Left hindlimb (tissue), 1 donor: ENCODE measurements at places on chromosomes 13 and 19.

DNA sequence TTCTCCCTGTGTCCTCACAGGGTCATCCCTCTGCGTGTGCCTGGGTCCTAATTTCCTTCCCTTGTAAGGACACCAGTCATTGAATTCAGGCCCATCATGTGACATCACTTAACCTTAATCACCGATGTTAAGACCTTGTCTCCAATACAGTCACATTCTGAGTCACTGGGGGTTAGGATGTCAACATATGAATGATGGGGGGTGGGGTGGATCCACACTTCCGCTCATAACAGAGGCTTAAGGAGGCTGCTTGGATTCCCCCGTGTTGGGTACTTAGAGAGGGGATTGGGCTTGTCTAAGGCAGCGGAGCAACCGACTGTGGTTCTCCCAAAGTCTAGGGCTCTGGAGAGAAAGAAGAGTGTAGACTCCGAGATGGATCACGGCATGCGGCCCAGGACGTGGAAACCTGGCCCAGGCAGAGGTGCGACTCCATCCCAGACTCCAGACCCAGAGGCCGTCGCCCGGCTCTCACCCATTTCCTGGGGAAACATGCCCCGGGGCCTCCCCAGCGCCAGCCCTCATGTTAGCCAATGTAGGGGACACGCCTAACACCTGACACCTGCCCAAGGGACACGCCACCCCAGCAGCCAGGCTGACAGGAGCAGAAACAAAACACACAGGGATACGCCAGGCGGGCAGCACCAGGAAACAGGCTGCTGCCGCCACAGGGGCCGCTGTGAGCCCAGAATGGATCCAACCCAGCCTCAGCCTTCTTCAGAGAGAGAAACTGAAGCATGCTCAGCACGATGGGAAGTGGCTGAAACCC is 17.1 kb upstream of the IGLON5 start:
- DNase-seq, result no peak

- peak; percentile 80 for DNase-seq
Measured at GRCh38 chr19:16338470-16339360, 14.1 kb downstream of the KLF2 start.

GRCh38 chr13:30194906-30195305 is 112.4 kb downstream of the KATNAL1 start:
- no peak for DNase-seq

GRCh38 chr19:28509079-28509895 is 703.7 kb downstream of the UQCRFS1 start:
- no peak for DNase-seq

GRCh38 chr19:40685563-40685962 is 4.9 kb downstream of the NUMBL start:
- DNase-seq, result no peak

DNA sequence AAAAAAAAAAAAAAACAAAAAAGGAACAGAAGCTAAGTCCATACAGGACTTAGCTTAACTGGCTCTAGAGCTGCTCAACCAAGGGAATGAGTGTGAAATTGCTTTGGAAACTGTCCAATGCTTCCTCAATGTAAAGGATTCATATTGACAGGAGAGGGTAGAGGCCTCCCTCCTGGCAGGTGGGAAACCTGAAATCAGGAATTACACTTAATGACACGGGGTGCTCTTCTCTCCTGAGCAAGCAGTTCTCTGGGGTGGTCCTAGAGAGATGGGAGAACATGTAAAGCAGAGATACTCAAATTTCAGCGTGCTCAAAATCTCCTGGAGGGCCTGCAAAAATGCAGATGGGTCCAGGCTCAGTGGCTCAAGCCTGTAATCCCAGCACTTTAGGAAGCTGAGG is 3.6 kb upstream of the MAG start:
- no peak for DNase-seq

- DNase-seq, result no peak
Measured at GRCh38 chr13:51920786-51921185, 59.0 kb downstream of the CCDC70 start.

DNA sequence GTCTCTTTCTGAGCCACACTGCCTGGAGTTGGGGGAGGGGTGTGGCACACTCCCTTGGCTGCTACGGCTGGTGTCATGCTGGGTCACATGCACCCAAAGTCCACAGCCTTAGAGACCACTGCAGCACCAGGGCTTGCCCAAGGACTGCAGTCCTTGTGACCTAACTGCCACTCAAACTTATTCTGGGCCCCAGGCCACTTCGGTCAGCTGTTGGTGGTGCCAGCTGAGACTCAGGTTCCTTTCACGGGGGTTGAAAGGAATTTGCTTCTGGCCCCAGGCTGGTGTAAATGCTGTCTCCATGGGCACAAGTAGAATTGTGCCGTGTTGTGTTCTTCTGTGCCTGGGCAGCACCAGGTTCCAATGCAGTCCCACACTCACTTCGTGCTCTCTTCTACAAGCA is 9.5 kb upstream of the VN1R1 start:
- no peak for DNase-seq

GRCh38 chr19:5356428-5356827 is 15.8 kb upstream of the PTPRS start:
- no peak for DNase-seq

GRCh38 chr13:25971459-25972145 is 80.2 kb downstream of the SHISA2 start:
- DNase-seq, result no peak

DNA sequence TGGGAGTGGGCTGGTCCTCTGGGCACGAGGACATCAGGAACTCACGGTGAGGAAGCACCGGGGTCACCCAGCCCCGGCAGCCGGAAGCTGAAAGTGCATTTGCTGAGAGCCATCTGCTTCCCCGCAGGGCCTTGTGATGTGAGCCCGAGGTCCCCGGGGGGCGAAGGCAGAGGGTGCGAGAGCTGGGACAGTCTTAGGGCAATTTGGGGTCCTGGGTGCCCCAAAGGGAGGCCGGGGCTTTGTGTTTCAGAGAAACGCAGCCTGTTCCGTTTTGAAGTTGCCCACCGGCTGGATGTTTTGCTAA is 4.8 kb downstream of the F2RL3 start:
- no peak for DNase-seq

GRCh38 chr13:47904241-47904640 is 96.8 kb downstream of the SUCLA2 start:
- DNase-seq, result no peak

GRCh38 chr19:47495478-47496372 is 11.7 kb upstream of the KPTN start:
- no peak for DNase-seq

GRCh38 chr19:18211683-18212082 is 7.8 kb upstream of the RAB3A start:
- DNase-seq, result no peak

DNA sequence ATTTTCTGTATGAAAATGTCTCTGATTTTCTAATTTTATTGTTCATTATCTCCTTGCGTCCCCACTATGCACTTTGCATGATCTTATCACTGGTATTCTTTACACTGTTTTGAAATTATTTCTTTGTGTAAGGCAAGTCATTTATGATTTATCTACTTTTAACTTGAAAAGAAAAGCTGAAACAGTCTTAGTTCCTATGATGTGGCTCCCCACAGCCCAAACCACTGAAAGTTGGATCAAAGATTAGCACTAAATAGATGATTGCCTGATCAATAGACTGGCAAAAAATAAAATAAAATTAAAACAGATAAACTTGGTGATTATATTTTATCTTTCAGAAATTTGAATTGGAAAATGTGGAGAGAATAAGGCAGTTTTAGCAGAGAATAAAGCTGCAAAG is 1101.9 kb downstream of the PCDH9 start:
- DNase-seq, result no peak

DNA sequence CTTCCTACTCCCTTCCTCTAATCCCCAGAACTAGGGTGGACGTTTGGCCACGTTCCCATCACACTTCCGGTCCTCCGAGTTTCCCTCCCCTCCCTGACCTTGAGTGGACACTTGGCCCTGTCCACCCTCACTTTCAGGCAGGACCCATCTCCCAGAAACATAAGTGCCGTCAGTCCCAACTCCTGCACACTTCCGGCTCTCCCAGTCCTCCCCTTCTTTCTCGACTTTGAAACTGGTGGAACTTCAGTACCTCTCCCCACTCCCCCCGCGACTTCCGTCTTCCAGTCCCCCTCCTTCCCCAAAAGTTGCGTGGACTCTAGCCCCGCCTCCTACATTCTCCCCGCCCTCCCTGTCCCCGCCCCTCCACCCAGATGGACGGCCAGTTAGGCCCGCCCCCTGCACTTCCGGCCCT is 278 bp upstream of the ZNF274 start:
- no peak for DNase-seq

- no peak for DNase-seq
Measured at GRCh38 chr19:34391813-34392212, 12.4 kb upstream of the PDCD2L start.

GRCh38 chr13:51645154-51645650 is 60.9 kb downstream of the WDFY2 start:
- DNase-seq, result no peak

GRCh38 chr13:80473695-80474094 is 132.8 kb upstream of the SPRY2 start:
- no peak for DNase-seq

- DNase-seq, result peak; percentile 43
Measured at GRCh38 chr19:408441-408901, 476 bp downstream of the C2CD4C start.

GRCh38 chr19:18429717-18430416 is 8.1 kb downstream of the ISYNA1 start:
- no peak for DNase-seq

GRCh38 chr19:54431255-54431838 is 16.1 kb downstream of the TTYH1 start:
- DNase-seq, result no peak

DNA sequence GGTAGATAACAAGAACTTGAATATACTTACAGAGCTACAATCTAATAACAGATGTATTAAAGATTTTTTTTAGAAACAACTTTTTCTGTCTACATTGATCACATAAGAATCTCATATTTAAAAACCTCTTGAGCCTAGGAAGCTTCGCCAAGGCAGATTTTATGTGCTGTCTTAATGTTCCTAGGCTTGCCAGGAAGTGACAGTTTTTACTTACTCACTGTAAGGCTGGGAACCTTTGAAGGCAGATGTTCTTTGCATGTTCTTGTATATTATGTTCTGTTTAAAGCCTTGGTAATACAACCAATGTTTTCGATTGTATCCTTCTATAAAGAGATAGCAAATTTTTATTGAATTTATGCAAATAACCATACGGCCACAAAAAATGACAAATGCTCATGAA is 492.7 kb downstream of the GPC5 start:
- no peak for DNase-seq

DNA sequence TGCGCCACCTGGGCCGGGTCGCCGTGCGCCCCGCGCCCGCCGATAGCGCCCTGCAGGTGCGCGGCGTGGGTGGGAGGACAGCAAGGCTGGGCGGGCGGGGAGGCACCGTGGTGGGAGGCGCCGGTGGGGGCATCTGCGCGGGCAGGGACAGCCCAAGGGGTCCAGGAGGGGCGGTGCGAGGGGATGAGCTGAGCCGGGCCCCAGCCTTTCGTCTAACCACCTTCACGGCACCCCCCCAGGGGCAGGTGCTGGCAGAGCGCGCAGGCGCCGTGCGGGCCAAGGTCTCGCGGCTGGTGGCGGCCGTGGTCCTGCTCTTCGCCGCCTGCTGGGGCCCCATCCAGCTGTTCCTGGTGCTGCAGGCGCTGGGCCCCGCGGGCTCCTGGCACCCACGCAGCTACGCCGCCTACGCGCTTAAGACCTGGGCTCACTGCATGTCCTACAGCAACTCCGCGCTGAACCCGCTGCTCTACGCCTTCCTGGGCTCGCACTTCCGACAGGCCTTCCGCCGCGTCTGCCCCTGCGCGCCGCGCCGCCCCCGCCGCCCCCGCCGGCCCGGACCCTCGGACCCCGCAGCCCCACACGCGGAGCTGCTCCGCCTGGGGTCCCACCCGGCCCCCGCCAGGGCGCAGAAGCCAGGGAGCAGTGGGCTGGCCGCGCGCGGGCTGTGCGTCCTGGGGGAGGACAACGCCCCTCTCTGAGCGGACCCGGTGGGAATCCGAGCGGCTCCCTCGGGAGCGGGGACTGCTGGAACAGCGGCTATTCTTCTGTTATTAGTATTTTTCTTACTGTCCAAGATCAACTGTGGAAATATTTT is 3.1 kb downstream of the KISS1R start:
- no peak for DNase-seq

DNA sequence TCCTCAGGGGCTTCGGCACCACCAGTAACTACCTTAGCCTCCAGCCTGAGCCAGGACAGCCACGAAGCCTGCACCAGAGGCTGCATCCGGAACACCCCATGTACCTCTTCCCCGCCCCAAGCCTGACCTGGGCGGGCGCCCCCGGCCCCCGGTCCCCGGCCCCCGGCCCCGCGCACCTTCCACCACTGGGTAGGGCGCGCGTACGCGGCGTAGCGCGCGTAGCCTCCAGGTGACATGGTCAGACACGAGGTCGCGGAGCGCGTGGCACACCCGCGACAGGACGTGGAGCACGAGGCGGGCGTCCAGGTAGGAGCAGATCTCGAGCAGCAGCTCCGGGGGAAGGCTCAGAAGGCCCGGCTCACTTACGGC is 450 bp downstream of the FBXW9 start:
- no peak for DNase-seq

DNA sequence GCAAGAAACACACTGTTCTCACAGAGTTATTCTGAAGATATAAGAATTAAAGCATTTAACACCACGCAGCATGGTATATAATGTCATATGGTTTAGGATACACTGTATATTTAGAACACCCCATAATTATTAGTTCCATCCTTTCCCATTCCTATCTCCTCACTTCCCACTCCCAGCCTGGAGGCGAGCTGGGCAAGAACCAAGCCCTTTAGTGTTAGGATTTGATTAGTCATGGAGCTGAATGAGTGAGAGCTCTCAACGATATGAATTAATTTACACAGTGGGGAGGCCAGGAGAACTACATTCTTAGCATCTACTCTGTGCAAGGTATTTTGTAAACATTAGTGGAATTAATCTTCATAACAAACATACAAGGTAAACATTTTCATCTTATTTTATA is 934.3 kb downstream of the DIAPH3 start:
- no peak for DNase-seq

DNA sequence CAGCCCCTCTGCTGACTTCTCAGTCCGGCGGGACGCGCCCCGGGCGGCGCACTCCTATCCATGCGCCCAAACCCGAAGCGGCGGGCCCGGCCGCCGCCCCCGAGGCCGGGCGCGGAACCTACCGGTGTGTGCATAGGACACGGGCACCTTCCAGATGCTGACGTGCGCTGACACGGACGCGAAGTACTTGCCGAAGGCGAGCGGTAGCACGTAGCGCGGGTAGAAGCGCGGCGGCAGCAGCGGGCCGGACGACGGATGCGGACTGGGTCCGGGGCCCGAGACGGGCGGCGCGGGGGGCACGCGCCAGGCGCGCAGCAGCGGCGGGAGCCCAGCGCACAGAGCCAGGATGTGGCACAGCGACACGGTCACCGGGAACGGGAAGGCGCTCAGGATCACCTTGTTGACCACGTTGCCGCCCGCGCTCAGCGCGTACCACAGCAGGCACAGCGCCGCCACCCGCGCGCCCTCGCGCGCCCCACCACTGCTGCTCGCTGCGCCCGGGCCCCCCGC is 338 bp downstream of the SLC35E1 start:
- no peak for DNase-seq

- DNase-seq, result peak; percentile 62
Measured at GRCh38 chr13:74761801-74762757, 627.9 kb upstream of the KLF12 start.

GRCh38 chr13:50426927-50427326 is 411.7 kb downstream of the KCNRG start:
- no peak for DNase-seq

GRCh38 chr19:30312582-30313352 is 59.4 kb upstream of the ZNF536 start:
- no peak for DNase-seq
